ENCODE measurements at places on chromosomes 13 and 19. TPM values are rescaled to one million over a fixed set of nuclear protein-coding genes. Genes with fewer than 3 reads are reported as not detected.

The BORCS8 gene
- total RNA-seq = 10.3 TPM

The MEIOSIN gene
- total RNA-seq = 0.25 TPM

The ADGRE2 gene
- total RNA-seq = not detected

The LMTK3 gene
- total RNA-seq = not detected

The HIF3A gene
- not detected for total RNA-seq

The NRTN gene
- total RNA-seq = 0.67 TPM

The MYH14 gene
- not detected for total RNA-seq

- DNase-seq = no peak
Measured at GRCh38 chr19:10418485-10419199, 1.7 kb upstream of the PDE4A start.

DNA sequence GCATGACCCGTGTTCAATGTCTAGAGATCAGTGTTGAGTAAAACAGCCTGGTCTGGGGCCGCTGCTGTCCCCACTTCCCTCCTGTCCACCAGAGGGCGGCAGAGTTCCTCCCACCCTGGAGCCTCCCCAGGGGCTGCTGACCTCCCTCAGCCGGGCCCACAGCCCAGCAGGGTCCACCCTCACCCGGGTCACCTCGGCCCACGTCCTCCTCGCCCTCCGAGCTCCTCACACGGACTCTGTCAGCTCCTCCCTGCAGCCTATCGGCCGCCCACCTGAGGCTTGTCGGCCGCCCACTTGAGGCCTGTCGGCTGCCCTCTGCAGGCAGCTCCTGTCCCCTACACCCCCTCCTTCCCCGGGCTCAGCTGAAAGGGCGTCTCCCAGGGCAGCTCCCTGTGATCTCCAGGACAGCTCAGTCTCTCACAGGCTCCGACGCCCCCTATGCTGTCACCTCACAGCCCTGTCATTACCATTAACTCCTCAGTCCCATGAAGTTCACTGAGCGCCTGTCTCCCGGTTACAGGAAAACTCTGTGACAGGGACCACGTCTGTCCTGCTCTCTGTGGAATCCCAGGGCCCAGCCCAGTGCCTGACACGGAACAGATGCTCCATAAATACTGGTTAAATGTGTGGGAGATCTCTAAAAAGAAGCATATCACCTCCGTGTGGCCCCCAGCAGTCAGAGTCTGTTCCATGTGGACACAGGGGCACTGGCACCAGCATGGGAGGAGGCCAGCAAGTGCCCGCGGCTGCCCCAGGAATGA, 1.5 kb upstream of the CEACAM5 start:
- DNase-seq = peak; percentile 27

DNA sequence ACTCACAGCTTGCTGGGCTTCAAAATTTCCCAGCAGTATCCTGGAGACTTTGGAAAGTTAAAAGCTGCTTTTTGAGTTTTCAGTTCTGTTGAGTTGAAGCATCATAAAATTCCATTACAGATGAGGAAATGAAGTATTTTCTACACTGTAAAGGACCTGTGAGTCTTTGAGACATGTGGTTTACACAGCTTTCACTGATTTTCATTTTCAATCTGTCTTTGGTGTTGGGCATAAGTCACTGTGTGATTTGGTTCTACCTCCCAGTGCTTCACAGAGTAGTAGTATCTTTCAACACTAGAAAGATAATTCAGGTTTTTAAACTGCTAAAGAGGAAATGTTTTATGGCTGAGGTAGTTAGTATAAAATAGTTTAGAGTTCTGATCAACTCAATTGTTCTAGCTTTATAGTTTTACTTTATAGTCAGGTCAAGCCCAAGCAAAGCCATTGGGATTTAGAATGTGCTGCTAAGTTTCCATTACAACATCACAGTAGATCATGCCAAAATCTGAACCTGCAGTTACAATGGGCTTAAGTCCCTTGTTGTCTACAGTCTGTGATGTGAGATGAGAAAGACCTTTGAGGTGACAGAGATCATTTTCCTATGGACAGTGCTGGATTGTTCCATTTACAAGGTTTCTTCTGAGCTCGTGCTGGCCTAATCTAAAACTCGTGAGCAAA, 161.6 kb downstream of the FLT1 start:
- DNase-seq = no peak

DNA sequence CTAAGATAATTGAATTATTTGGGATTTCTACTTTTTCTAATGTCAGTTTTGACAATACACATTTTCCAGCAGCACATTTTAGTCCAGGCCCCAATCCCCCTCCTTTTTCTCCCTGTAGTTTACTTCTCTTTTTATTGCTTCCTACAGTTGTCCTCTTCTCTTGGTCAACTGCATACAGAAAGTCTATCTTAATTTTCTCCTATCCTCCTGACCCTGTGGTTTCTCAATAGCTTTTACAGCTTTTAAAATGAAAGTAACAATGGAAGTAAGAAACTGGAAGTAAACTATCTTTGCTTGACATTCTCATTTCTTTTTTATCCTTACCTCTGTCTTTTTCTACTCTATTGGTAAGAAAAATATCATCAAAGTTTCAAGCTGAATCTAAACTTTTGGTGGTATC, 106.5 kb upstream of the OXGR1 start:
- DNase-seq = no peak

DNA sequence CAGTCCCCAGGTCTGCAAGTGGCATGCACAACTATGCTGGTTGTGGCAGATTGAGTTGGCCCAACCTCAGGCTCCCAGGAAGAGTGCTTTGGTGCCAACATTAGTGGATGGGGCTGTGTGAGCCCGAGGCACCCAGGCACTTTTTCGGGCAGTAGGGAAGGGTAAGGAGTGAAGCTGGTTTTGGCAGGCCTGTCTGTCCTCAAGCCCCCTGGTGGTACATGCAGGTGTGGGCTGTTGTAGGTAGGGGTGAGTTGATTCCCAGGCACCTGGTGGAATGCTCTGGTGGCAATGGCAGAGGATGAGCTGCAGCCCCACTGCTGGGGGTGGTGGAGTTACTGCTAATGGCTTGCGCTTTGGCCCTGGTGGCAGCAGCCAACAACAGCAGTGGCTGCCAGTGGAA, 723.7 kb upstream of the SLITRK1 start:
- DNase-seq = no peak

DNA sequence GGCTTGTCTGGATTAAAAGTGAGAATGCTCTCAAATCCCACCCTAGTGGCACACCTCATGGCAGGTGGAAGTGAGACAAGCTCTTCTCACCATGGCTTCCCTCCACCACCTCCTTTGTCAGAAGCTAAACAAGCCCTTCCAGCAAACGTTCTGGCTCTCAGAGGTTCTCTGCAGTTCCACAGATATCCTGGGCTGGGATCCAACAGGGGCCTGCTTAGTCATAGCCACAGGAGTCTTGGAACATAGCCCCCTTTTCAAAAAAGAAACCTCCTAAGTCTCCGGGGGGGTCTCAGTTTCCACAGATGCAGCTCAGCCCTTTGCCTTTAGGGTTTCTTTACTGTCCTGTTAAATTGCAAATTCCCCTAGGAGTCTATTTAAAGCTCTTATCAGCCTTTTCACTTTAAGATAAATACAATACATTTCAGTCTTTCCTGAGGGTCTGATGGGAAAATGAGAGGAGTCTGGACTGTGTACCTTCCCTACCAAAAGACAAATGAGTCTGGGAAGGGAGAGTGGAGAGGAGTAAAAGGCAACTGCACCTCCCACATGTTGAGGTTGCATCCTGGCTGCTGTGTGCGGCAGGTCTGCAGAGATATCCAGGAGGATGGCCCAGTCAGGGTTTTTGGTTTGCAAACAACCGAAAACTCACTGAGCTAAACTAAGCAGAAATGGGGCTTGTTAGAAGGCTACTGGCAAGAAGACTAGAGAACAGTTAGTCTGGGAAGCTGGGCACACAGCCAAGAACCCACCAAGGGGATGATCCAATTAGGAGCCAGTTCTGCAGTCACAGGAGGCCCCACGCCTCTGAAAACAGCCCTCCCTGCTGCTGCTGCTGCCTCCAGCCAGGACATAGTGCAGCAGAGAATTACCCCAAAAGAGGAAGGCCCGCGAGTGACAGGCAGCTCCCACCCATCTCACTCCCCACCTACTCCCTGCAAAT, 41.4 kb upstream of the SERP2 start:
- DNase-seq = peak; percentile 84

DNA sequence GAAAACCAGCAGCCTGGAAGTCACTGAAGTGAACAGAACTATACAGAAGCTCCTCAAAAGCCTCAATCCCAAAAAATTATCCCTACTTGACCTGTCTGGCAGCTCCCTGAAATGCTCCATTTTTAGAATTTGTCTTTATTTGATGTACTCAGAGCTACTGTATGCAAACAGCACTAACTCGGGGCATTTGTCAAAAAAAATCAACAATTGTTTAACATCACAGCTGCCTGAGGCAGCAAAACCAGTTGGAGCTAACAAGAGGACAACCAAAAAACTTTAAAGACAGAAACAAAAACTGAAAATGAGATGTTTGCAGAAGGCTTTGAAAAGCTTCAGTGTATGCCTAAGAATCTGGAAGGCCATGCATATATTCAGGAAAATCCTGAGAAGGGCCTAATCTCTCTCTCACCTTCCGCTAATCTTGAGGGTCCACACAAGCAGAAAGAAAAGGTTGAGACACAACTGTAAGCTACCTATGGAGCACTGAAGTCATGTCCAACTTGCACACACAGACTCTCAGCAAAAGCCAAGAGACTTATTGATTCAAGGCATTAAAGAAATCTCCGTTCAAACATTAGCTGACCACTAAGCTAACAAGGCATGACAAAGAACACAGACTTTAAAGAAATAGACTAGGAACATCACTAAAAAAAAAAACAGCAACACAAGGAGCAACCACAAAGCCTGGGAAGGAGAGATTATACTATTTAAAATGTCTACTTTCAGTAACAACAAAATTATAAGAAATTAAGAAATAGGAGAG, 16.1 kb downstream of the VWA8 start:
- no peak for DNase-seq

DNA sequence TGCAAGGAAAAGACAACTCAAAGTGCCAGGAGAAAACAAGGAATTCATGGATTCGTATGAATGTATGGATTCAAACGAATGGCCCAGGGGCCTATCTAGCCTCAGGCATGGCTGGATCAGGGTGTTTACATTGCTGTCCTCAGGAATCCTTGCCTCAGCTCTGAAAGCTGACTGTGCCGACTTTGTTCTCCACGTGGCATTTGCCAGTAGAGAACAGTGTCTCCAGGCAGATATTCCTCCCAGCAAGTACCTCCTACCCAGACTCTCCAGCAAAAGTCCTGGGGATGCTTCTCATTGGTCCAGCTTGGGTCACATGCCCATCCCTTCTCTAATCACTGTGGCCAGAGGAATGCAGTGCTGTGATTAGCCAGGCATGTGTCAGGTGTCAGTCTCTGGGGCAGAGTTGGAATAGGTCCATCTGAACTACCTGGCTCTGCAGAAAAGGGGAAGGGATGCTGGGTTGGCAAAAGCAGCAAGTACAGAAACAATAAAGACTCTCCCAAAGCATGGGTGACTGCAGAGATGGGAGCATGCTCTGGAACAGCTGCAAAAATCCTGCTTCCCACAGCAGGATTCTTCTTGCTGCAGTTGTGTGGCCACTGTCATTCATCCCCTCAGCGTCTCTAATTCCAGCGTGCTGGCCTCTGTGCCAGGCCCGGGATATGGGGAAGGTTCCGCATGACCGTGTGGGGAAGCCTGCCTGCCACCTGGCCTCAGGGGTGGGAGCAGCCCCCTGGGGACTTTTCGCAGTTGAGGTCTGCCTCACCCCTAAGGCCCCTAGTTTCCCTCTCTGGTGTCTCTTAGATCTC, 30.0 kb downstream of the CCNE1 start:
- DNase-seq = peak; percentile 65

DNA sequence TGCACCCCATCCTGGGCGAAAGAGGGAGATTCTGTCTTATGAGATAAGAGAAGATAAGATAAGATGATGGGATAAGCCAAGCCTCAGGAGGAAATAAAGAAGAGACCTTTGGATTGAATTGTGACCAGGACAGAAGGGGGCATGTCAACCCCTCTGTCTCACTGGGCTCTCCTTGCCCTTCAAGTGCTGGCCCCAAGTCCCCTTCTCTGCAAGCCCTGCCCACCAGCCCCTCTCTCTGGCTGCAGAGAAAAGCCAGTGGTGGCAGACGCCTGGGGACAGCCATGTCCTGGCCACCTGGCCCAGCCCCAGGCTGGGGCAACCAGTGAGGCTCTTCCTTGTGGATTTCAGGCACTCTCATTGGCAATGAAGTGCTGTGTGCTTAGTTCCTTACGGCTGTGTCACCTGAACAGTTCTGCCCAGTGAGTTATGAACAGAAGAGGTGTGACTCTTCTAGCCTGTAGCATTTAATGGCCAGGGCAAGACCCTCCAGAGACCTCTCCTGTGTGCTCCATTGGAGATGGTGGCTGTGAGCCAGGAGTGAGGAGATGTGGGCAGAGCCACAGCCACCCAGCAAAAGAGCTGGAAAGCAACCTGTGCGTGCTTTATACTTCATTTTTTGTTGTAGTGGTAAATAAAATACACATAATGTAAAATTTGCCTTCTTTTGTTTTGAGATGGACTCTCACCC, 6.1 kb upstream of the BTBD2 start:
- DNase-seq = no peak

DNA sequence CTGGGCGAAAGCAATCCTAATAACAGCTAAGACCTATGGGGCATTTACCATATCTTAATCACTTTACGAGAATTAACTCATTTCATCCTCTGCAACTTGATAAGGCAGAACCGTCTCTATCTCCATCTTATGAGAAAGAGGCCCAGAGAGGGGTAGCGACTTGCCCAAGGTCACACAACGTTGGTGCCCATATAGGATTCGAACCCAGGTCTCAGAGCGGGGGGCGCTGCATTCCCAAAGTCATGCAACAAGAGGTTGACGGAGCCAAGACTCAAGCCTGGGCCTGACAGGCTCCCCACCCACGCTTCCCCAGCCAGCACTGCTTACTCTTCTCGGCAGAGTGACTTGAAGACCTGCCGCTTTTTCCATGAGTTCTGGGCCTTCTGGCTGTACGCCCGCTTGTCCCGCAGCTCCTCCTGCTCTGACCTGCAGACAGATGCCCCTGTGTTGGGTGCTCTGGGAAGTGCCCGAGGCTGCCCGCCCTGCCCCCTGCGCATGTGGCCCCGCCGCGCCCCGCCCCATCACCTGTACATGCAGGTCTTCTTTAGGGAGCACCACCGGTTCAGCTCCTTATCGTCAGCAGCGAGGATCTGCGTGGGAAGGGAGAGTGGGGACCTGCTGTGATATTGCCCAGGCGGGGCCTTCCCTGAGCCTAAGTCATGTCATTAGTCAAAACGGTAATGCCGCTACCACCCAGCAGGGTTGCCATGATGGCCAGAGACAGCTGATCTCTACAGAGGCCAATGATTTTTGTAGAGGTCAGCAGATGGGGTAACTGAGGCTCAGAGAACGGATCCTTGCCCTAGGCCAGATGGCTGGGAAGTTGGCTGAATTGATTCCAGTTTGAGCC, 10.8 kb downstream of the KRI1 start:
- DNase-seq = no peak

GRCh38 chr19:29559743-29560142, 33.9 kb downstream of the VSTM2B start:
- DNase-seq = no peak

- DNase-seq = no peak
Measured at GRCh38 chr19:18788529-18789421, 2.3 kb downstream of the COMP start.

DNA sequence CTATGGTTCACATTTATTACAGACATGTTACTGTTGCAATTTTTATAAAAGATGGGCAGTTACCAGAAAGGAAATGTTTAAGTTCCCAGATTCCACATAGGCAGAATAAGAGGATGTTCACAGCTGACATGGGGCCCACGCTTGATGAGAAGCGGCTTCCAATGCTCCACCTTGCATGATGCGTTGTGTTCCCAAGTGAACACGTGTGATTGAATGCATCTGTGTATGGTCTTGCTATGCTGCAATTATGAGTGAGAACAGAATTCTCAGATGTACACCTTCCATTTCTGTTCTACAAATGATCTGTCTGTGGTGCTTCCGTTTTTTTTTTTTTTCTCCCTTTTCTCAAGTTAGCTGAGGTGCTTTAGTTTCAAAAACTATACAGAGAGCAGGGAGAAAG, 15.5 kb downstream of the UPF3A start:
- no peak for DNase-seq

GRCh38 chr13:48731957-48732569, 78.3 kb downstream of the CYSLTR2 start:
- no peak for DNase-seq
